ENCODE measurements at places on chromosomes 16 and 17.

GRCh38 chr17:18004884-18005305, 32.2 kb downstream of the DRC3 start:
- DNase-seq, result no peak

- no peak for DNase-seq
These were observed 6.3 kb upstream of the HOXB2 start for GRCh38 chr17:48551214-48551555.

GRCh38 chr16:66121466-66121865, 245.0 kb upstream of the CDH5 start:
- DNase-seq, result no peak

GRCh38 chr16:53503991-53504663, 1.1 kb upstream of the AKTIP start:
- DNase-seq, result no peak

DNA sequence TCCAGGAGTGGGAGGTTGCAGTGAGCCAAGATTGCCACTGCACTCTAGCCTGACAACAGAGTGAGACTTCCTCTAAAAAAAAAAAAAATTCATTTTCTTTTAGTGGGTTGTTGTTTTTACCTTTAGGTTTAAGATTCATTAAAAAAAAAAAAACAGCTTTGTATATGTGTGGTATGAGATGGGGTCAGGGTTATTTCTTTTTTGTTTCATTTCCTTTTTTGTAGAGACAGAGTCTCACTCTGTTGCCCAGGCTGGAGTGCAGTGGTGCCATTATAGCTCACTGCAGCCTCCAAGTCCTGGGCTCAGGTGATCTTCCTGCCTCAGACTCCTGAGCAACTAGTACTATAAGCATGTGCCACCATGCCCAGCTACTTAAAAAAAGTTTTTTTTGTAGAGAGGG, 47.0 kb downstream of the BCAS3 start:
- DNase-seq, result no peak

DNA sequence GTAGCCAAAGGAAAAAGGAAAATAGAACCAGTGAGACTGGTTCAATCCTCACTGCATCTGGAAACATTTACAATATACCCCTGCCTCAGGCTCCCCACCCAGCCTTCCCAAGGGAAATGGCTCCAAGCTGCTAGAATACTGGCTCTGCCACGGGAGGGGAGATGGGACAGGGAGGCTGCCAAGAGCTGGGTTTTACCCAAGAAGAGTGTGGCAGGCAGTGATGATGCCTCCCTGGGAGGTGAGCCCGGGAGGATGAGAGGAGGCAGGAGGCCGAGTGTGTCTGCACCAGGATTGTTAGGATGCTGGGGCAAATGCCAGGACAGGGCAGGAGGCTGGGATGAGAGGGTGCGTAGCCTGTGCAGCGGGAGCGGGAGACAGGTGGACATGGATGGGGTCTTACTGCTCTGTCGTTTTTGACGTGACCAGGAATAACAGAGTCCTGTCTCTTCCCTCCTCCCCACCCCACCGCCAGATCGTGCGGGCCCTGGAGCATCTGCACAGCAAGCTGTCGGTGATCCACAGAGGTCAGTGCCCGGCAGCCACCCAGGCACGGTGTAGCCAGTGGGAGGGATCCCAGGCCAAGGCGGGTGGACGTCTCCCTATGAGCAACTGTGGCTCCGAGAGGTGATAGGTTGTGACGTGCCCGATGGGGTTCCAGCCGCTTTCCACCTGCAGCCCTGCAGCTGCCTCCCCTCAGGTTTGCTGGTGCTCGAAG, 18.4 kb downstream of the MAP2K3 start:
- DNase-seq, result no peak

DNA sequence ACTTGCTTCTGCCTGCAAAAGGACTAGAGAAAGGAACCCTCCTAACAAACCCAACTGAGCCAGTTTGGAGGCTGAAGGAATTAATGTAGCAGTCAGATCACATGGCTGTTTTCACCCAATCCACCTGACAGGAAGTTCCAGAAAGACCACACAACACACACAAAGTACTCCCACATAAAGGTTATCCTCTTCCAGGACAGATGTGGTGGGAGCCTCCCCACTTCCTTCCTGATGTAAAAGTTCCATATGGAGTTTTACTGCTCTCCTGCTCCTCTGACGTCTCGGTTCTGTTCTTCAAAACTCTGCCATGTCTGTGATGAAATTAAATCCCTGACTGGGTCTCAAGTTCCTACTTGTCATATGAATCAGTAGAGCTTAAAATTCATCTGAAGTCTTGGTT, 497.0 kb upstream of the HSBP1 start:
- DNase-seq, result no peak

DNA sequence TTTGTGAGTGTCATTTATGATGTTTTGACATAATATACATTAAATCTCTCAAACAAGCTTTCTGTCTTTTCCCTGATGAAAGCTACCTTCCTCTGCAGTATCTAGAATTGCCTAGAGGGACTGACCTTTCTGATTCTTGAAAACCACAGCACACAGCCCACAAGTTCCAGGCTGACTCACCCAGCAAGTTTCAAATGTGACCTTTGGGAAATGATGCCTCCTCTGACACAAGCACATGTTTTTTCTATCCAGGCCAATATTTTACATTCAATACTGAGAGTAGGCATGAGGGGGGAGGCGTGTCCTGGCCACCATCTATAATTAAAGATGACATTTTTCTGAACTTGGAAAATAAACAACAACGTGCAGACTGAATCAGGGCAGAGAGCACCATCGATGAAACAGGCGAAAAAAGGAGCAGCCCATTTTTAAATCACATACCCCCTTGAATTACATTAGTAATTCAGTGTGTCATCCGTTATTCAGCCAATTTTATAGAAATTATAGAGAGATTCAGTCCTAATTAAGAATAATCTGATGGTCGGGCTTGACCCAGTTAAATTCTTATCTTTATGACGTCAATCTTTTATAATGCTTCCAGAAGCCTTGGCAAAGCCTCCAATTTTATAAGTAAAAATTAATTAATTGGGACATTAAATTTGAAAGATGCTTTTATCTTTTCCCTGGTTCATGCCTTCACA, 292.6 kb upstream of the CDH11 start:
- no peak for DNase-seq

DNA sequence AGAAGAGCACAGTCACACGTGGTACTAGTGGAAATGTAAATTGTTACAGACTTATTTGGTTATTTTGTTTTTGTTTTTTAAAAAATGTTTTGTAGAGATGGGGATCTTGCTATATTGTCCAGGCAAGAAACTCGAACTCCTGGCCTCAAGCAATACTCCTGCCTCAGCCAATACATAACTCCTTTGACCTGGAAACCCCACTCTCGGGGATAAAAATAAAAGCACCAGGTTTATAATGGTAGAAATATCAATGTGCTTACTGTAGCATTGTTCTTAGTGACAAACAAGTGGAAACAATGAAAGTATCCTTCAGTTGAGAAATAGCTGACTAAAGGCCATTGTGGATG, 11.7 kb upstream of the ERN2 start:
- no peak for DNase-seq

DNA sequence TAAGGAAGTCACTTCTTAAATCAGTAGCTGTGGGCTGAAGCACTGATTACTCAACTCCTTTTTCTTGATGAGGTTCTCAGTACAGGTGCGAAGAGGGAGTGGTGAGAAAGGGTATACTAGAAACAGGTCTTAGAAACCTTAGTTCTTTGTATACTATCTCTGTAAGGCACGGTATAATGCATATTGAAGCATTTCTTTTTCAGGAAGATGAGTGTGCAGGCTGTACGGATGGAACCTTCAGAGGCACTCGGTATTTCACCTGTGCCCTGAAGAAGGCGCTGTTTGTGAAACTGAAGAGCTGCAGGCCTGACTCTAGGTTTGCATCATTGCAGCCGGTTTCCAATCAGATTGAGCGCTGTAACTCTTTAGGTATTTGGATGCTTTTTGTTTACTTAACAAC, 39.2 kb downstream of the CYLD start:
- no peak for DNase-seq

DNA sequence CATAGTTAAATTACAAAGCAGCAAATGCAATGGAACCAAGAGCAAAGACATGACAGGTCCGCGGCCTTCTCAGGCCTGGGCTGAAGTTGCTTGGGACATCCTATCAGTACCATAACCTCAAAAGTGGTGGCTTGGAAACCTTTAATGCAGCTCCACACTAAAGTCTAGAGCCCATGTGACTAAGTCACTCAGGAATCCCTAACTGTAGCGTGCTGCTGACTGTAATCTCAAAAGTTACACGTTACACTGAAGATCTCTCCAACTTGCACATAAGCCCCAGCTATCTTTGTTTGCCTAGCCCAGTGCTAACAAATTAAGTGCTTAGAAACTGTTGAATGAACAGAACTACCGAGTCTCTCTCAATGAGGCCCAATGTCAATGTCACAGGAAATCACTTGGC, 27.8 kb downstream of the NUP88 start:
- no peak for DNase-seq

DNA sequence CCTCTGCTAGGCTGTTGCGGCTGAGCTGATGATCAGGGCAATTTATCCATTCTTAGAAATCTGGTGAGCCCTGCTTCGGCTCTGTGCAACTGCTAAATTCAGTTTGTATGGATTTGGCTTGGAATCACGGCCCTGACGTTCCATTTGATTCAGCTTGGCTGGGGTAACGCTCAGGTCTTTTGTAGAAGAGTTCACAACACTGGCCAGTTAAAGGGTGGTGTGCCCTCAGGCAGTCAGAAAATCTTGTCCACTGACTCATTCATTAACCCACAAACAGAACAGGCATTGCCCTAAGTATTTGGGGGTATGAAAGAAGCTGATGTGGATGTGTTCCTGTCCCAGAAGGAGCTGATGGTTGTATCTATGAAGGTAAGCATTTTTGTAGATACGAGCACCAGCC, 53.9 kb downstream of the GNAO1 start:
- no peak for DNase-seq

GRCh38 chr16:70801611-70802010, 653 bp upstream of the VAC14 start:
- no peak for DNase-seq
